ENCODE measurements at places on chromosomes 4 and X.

GRCh38 chr4:185341841-185342240, 53.9 kb downstream of the LRP2BP start:
- no peak for DNase-seq

- DNase-seq, result no peak
Observed at GRCh38 chrX:68018248-68019203, 414.8 kb downstream of the OPHN1 start.

DNA sequence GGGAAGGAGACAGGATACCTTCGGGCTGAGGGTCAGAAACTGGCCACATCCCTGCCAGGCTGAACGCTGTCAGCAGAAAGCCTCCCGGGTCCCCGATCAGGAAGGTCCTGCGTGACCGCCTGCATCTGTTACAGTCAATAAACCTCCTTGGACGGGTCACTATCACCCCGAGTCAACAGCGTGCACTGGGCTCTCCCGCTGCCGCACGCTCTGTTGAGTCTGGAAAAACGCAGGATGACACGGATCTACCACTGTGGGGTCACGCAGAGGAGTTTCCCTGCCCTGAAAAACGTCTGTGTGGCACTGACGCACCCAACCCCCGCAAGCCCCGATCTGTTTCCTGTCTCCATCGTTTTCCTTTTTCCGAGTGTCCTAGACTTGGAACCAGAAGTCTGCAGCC, 12.1 kb downstream of the PPP2R3B start:
- DNase-seq, result no peak

GRCh38 chrX:7164174-7164573, 16.2 kb upstream of the PUDP start:
- DNase-seq, result no peak

DNA sequence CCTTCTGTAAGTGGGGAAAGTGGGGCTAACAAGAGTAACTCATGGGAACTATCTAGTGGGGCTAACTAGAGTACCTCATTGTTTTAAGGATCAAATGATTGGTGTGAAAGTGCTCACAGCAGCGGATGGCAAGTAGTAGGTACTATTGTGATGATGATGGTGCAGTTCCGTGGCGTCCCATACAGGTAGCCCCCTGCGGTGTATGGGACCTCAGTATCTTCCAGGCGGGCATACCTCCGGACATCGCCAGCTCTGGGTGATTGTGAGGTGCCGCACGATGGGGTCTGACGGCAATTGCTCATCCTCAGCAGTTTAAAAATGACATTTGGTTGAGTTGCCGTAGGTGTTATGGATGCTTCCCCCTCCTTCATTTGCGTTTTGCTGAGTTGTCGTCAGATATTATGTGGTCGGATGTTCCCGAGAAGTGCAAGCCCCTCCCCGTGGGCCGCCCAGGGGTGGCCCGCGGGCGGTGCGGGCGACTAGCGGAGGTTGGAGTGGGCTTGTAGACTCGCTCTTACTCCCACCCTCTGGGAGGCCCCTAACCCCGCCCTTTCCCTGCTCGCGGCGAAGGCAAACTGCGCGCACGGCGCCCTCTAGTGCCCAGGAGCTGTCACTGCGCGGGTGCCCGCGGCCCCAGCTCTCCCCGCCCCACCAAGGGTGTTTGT, 18.3 kb upstream of the GPR101 start:
- DNase-seq, result peak; percentile 71

DNA sequence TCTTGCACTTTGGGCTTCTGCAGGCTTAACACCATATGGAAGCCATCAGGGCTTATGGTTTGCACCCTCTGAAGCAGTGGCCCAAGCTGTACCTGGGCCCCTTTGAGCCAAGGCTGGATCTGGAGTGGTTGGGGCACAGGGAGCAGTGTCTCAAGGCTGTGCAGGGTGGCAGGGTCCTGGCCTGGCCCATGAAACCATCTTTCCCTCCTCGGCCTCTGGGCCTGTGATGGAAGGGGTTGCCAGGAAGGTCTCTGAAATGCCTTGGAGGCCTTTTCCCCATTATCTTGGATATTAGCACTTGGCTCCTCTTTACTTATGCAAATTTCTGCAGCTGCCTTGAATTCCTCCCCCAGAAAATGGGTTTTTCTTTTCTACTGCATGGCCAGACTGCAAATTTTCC, 134.7 kb upstream of the USP9X start:
- DNase-seq, result no peak

DNA sequence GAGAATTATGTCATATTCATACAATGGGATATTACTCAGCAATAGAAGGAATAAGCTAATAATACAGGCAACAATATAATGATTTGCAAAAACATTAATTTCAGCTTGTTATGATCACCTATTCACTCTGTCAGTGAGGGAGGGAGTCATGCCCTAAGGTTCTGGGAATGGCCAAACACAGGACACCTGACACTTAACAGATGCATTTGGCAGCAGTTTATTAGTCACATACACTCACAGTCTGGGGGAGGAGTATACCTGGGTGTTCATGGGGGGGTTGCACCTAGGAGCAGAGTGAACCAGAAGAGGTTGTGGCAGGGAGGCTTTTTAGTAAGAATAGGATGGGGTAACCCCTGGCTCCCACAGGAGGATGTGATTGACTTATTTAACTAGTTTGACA, 38.3 kb downstream of the SERPINA7 start:
- DNase-seq, result no peak

- no peak for DNase-seq
Observed at GRCh38 chr4:6826781-6827508, 44.4 kb downstream of the KIAA0232 start.

- no peak for DNase-seq
Observed at GRCh38 chr4:109275066-109275745, 27.3 kb downstream of the COL25A1 start.

Data from naive thymus-derived CD8-positive, alpha-beta T cell (primary cell).